Astrocyte (in vitro differentiated cells and primary cell): ENCODE measurements at places on chromosomes 13 and 19. TPM values are rescaled to one million over a fixed set of nuclear protein-coding genes. Genes with fewer than 3 reads are reported as not detected.

The THAP8 gene
- 5.0 and 6.0 TPM in 2 replicates for total RNA-seq

The ZNF85 gene
- total RNA-seq: 14.7 and 15.3 TPM in 2 replicates

The CDX2 gene
- not detected in 2 replicates for total RNA-seq

The CGB2 gene
- total RNA-seq: 0.52 and 2.9 TPM in 2 replicates

The DAND5 gene
- total RNA-seq: 0.14 TPM in 1 of 2 replicates, not detected in the other

The SOHLH2 gene
- total RNA-seq: 0.17 TPM in 1 of 2 replicates, not detected in the other

The PSG1 gene
- total RNA-seq: 0.52 and 1.0 TPM in 2 replicates

The APOC1 gene
- 2.2 and 2.4 TPM in 2 replicates for total RNA-seq

The C1QTNF9 gene
- not detected in 2 replicates for total RNA-seq

The GPR183 gene
- 4.9 and 5.6 TPM in 2 replicates for total RNA-seq

- DNase-seq: no peak
Measured at GRCh38 chr19:38032951-38033350, 125.9 kb downstream of the SIPA1L3 start.

DNA sequence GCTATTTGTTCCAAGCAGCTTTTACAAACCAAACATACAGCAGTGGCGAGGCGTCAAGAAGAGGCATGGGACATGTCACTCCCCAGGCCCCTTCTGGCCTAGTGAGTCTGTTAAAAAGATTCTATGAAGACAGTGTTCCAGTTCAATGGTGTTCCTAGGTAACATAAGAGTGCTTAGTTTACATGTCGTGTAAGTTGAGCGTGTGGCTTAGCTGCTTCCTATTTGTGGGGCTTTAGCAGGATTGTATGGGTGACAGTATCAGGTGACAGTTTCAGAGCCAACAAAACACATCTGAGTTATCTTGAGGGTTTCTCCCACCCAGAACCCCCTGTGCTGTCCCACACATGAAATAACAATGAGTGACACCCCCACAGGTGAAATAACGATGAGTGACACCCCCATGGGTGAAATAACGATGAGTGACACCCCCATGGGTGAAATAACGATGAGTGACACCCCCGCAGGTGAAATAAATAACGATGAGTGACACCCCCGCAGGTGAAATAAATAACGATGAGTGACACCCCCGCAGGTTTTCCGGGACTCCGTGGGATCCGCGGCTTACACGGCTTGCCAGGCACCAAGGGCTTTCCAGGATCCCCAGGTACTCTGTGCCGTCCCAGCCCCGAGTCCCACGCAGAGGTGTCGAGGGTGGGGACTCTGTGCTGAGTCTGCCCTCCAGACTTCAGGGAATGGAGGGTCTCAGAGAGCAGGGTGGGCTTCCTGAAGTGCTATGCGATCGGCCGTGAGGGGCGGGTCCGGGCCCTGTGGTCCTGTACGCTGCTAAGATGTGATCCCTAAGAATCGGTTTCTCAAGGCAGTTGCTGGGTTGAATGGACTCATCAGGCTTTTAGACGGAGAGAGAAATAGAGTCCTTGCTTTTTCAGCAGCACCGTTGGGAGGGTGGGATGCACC, 68.6 kb downstream of the RAB20 start:
- no peak for DNase-seq

- DNase-seq: no peak
Measured at GRCh38 chr13:60164234-60164889, 634 bp upstream of the DIAPH3 start.

- no peak for DNase-seq
Measured at GRCh38 chr13:110650436-110650835, 35.1 kb downstream of the NAXD start.

DNA sequence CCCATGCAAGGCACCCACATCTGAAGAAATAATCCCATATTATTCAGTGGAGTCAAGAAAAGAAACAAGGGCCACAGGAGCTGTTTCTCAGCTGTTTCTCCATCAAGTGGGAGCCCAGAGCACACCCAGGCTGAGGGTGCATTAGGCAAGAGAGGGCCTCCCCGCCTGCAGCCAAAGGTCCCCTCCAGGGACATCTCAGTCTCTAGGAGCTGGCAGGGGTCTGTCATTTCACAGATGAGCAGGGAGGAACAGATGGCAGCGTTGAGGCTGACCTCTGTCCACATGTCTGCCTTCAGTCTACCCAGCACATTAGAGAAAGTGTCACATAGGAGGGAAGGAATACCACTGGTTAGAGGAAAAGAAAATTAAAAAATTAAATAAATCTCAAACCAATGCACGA, 157.7 kb downstream of the ZNF536 start:
- no peak for DNase-seq

DNA sequence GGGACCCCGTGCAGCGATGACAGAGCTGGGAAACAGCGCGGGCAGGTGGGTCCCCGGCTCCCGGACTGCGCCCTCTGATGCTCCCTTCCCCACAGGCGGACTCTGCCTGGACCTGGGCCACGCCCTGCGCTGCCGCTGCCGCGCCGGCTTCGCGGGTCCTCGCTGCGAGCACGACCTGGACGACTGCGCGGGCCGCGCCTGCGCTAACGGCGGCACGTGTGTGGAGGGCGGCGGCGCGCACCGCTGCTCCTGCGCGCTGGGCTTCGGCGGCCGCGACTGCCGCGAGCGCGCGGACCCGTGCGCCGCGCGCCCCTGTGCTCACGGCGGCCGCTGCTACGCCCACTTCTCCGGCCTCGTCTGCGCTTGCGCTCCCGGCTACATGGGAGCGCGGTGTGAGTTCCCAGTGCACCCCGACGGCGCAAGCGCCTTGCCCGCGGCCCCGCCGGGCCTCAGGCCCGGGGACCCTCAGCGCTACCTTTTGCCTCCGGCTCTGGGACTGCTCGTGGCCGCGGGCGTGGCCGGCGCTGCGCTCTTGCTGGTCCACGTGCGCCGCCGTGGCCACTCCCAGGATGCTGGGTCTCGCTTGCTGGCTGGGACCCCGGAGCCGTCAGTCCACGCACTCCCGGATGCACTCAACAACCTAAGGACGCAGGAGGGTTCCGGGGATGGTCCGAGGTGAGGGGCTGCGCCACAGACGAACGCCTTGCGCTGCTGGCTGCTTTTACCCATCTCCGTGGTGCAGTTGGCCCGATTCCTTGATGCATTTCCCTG, 7.8 kb upstream of the SELENOV start:
- DNase-seq: peak; percentile 51

DNA sequence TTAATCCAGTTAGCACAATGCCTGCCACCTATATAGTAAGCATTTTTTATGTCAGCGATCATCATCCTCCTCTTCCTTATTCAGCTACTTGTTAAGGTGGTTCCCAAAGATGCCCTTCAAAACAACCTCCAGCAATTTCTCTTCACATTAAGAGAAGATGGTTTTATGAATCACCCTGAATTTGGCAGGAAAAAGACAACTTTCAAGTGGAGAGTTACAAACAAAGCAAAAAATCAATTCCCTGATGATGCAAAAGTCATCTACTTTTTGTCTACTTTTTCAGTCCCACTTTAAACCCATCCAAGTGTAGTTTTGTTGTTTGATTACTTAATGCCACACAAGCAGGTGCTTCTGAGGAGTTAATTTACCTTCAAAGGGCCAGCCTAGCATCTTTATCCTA, 139.1 kb upstream of the SERP2 start:
- no peak for DNase-seq

- no peak for DNase-seq
Measured at GRCh38 chr19:41437944-41438574, 1.7 kb downstream of the DMAC2 start.

DNA sequence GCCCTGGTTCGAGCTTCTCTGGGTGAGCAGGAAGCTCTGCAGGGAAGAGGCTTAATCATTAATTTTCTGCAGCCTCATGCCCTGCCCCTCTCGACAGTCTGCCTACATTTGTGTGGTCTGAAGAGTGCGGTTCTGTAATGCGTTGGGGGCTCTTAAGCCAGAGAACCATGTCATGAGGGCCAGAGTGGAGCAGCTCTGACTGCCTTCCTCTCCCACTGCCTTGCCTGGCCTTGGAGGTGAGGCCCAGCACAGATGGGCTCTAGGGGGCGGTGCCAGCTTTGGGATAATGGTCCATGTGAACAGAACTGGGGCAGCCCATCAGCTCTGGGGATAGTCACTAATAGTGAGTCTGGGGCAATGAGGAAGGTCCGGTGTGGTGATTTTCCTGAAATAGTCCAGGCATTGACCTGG, 5.7 kb downstream of the FGF9 start:
- no peak for DNase-seq

- DNase-seq: no peak
Measured at GRCh38 chr13:99722931-99723330, 221.7 kb downstream of the TM9SF2 start.

GRCh38 chr19:28228854-28229253, 984.1 kb downstream of the UQCRFS1 start:
- DNase-seq: no peak

DNA sequence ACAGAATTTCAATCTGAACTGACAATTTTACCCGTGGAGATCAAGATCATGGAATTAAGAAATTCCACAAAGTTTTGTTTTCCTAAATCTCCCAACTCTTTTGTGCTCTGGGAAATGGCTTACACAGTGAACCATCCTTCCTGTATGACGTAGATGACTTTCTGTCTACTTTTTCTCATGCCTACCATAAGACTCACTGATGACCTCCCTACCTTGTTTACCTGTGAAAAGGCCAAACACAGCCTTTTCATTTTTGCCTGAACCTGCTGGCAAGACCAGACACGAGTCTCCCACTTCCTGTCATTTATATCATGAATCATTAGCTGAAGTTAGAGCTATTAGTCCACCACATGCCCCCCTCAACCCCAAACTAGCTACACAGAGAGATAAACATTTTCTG, 4.6 kb upstream of the KBTBD6 start:
- no peak for DNase-seq

DNA sequence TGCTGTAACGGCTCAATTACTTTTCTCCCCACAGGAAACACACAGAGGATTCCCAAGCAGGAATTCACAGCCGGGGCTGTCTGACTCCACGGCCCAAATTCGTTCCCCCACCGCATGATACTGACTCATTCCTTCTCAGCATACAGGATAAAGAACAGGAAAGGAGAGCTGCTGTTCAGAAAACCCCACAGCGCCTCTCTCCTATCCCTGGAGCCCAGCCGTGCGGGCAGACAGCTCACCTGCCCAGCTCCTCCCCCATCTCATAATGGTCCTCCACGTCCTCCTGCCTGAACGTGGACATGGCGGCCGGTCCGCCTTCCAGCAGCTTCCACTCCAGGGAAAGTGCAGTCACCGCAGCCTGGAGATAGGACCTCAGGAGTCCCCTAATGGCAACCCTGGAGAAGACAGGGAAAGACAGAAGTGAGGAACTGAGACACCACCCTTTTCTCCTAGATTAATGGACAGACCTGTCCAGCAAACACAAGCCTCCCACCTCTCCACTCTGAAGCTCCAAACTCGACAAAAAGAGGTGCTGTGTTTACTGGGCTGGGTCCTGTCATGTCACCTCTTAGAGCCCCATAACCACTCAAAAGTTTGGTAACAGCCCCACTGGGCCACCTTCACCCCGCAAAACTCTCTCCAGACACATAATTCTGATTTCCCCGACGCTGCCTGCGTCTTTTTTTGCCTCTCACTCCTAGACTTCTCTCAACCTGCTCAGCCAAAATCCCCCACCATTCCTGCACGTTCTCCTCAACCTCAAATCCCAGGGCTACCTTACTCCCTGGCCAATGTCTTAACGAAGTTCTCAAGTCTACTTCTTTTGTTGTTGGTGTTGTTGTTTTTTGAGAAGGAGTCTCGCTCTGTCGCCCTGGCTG, 1.2 kb downstream of the DAPK3 start:
- peak; percentile 87 for DNase-seq

DNA sequence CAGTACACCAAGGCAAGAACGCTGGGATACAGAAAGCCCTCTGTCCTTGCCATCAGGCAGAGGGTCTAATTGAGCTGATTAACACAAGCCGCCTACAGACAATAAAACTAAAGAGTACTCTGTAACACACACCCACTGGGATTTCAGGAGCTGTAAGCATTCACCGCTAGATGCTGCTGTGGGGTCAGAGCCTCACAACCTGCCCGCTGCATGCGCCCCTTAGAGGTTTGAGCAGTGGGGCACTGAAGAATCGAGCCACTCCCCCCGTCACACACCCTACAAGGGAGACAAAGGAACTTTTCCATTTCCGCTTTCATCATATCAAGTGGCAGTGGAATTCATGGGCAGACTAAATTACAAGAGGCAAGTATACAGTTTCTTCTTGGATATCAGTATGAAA, 1080.6 kb downstream of the PCDH17 start:
- DNase-seq: peak; percentile 0

- DNase-seq: no peak
Measured at GRCh38 chr13:72384186-72384823, 343.1 kb downstream of the MZT1 start.

GRCh38 chr13:112803422-112803821, 113.6 kb downstream of the ATP11A start:
- no peak for DNase-seq

DNA sequence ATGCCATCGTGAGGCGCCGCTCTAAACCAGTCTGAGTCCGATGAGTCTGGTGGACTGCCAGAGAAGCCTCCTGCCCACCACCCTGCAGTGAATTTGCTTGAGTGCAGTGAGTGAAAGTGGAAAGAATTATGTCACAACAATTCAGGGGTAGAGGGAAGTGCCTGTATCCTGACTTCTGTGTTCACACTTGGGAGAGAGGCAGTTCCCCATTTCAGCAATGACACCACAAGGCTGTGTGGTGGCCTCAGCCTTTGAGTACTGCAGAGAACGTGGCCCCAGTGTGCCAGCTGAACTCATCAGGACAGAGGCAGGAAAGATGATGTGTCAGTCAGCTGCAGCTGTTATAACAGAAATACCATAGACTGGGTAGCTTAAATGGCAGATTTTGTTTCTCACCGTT, 155.6 kb downstream of the COG6 start:
- DNase-seq: no peak

- DNase-seq: no peak
Measured at GRCh38 chr19:30163663-30164062, 208.5 kb upstream of the ZNF536 start.

- no peak for DNase-seq
Measured at GRCh38 chr19:1608359-1609102, 3.3 kb upstream of the UQCR11 start.

- no peak for DNase-seq
Measured at GRCh38 chr19:50695251-50696093, 24.1 kb downstream of the SHANK1 start.

- DNase-seq: no peak
Measured at GRCh38 chr13:25686831-25687470, 315.2 kb downstream of the ATP8A2 start.

DNA sequence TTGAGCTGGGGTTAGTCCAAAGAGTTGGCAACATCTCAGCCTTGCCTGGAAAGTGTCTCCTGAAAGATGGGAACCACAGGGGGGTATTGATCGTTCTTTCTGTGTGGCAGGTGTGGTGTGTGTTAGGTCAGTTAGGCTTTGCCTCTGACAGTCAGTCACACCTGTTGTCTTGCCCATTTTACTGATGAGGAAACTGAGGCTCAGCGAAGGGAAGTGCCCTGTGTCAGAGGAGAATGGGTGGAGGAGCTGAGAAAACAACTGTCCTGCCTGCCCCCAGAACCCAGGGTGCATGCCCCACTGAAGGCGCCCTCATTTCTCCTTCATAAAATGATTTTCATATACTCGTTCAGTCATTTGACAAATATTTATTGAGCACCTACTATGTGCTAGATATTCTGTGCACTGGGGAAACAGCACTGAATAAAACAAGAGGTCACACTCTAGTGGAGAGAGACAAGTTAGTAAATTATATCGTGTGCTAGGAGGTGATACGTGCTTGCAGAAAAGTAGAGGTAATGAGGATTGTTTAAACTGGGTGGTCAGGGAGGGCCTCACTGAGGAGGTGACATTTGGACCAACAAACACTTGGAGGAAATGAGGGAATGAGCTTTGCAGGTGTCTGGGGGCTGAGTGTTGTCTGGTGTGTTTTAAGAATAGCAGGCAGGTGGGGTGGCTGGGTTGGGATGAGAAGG, 1.6 kb downstream of the FXYD5 start:
- no peak for DNase-seq

- DNase-seq: no peak
Measured at GRCh38 chr19:22607653-22608430, 26.3 kb upstream of the ZNF492 start.

GRCh38 chr13:92717857-92718256, 508.8 kb upstream of the GPC6 start:
- no peak for DNase-seq
